SHP77 treated with DMSO at 0.1 percent for 48 hours (cell line): ENCODE measurements at places on chromosomes 13 and 19.

DNA sequence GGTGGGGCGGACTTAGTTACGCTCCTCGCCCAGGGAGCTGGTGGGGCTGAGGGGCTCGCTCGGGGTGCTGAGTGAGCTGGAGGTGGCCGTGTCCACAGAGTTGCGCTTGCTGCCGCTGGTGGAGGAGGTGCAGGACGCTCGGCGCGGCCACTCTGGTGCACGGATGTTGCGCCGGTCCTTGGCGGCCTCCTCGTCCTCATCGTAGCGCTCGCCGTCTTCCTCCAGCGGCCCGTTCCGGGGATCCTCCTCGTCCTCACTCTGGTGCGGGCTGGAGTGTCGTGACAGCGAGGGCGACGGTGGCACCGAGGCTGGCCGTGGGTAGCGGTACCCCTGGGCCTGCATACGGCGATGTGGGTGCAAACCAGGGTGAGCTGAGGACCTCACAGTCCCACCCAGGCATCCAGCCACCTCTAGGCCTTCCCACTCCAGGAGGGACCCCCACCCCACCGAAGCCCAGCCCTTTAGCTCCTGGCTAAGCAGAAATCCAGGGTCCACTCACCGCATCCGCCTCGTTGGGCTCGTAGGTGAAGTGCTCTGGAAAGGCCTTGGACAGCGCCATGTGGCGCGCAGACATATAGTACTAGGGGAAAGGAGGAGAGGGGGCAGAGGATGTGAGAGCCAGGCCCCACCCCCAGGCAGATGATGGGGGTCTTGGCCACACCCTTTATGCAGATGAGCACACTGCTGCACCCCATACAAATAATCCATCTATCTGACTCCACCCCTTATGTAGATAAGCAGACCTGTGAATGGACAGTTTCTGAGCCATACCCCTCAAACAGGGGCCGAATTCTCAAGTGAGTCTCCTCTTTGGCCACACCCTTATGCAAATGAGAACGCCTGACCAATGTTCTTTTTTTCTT, 4.4 kb downstream of the FTL start:
- DNase-seq: no peak

DNA sequence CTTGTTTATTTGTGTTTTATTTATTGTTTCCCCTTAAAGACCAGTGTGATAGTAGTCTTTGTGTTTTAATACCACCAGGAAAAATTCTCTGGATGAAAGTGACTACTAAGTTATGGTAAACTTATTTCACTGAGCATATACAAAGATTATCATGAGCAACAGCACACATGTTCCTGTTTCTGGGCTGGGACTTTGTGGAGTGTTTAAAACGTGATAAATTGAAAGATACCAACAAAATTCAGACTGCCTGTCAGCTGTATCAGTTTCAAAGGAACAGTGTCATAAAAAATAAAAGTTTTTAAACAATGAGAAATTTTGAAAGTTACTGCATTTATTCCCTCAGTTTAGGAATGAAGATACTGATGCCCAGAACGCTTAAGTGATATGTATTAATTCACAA, 259.4 kb downstream of the DACH1 start:
- no peak for DNase-seq

DNA sequence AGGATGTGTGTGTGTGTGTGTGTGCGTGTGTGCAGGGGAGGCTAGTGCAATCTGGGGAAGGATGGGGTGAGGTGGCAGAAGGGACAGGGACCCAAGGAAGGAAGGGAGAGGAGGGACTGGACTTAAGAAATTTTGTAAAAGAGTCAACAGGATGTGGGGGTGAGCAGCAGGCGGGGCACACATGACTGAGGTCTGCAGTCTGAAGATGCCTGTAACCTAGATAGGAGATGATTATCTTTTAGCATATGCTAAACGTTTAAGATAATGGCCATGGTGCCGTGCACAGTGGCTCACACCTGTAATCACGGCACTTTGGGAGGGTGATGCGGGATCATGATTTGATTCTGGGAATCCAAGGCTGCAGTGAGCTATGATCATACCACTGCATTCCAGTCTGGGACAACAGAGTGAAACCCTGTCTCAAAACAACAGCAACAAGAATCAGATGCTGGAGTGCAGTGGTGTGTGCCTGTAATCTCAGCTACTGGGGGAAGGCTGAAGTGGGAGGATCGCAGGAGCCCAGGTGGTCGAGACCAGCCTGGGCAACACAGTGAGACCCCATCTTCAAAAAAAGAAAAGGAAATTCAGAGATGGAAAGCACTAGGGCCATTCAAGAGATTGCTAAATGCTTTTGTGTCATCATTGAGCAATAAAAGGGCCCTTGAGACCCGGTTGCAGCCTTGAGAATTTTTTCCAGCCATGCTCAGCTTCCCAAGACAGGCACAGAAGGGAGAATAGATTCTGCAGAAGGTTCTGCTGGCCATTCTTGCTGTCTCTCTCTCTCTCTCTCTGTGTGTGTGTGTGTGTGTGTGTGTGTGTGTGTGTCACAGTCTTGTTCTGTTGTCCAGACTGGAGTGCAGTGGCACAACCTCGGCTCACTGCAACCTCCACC, 3.8 kb upstream of the ZNF414 start:
- no peak for DNase-seq

DNA sequence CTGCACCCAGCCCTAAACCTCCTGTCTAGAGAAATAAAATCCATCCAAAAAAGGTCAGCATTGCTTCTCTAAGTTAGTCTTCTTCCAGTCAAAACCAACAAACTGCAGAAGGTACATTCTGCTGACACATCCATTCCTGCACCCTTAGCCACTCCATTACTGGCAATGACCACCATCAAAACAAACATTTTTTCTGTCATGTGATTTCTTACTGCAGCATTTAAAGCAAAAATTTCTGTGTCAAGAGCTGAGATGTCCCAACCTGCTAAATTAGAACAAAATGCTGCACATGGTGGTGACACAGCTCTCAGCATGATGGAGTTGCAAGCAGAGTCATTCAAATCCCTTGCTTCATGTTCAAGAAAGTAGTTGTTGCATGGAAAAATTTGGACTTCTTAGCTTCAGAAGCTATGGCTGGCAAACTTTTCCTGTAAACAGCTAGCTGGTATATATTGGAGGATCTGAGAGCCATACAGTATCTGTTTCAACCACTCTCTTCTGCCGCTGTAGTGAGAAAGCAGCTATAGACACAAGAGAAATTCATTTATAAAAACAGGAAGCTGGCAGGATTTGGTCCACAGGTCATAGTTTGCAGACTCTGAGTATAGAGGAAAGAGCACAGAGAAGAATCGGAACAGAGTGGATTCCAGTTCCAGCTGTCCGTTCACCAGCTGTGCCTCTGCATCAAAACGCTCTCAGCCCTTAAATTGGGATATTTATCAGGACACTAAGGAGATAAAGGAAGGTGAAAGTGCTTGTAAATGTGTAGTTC, 17.4 kb downstream of the RUBCNL start:
- no peak for DNase-seq

DNA sequence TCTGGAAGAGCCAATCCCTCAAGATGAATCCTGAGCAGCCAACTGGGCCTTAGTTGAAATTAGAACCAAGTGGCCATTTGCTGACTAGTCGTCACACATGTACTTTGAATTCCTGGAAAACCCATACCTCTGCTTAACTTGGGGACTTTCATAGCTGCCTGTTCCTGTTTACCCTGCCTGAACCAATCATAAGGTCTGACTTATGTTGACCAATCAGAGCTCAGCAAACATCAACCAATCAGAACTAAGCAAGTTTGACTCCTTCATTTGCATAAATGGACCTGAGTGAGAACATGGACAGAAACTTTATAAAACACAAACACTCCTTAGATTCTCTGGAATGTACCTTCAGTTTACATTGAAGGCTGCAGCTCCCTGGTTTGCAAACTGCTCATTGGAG, 50.8 kb downstream of the LATS2 start:
- DNase-seq: no peak

DNA sequence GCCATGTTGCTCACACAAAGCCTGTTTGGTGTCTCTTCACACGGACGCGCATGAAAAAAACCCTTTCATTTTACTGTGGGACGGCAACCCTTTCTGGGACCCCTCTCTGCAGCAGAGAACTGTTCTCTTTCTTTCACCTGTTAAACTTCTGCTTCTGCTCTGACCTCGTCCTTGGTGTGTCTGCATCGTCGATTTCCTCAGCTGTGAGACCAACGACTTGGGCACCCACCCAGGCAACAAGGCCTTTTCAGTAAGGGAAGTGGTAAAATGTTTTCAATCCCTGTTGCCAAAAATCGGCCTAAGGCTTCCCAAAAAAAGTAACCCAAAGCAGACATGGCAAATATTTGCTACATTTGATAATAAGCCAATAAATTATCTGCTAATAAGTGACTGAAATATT, 515.3 kb downstream of the IRS2 start:
- DNase-seq: no peak

GRCh38 chr13:32124743-32125142, 93.2 kb downstream of the FRY start:
- DNase-seq: no peak

DNA sequence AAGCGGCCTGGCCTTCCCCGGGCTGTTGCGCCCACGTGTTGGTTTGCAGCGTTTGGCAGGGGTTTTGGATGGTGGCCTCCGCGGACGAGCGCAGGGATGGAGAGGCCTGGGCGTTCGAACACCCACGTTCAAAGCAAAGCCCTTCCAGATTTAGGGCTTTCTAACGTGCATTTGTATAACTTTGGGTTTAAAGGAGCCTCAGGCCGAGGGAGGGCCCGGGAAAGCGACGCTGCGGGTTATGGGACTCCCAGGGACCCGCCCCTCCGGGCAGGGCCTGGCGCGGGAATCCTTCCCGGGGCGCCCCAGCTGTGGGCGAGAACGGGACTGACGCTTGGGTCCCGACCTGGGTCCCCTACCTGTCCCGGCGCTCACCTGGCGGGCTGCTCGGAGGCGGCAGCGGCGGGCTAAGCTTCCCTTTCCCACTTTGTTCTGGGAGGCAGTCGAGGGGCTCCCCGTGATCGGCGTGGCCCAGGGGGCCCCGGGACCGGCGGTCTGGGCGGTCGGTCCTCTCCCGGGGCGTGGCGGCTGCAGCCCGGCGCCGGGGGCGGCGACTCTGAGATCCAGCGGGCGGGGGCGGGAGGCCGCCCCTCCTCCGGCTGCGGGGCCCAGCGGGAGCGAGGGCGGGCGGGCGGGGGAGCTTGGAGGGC, at the start of gene FBXO17:
Gene FBXO17 (minus strand): TSS at position 529 of the 647 bp plus-strand sequence. CDS start 25,423 bp downstream, outside the sequence.
- no peak for DNase-seq

- DNase-seq: no peak
Measured at GRCh38 chr19:10797078-10797477, 38.9 kb downstream of the TMED1 start.

DNA sequence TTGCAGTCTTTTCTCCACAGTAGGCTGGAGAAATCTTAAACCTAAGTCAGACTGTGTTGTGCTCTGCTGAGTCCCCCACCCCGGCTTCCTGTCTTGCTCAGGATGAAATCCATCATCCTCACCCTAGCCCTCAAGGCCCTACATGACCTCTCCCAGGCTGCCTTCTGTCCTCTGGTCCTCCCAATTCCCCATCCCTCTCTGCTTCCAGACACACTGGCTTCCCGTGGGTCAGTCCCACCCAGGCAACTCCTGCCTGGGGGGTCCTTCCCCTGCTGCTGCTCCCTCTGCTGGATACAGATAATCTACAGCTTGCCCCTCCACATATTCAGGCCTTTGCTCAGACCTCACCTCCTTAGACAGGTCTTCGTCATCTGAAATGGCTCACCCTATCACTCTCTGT, 18.4 kb upstream of the CBY2 start:
- DNase-seq: no peak

- DNase-seq: no peak
Measured at GRCh38 chr13:42373048-42373812, 101.3 kb downstream of the AKAP11 start.

DNA sequence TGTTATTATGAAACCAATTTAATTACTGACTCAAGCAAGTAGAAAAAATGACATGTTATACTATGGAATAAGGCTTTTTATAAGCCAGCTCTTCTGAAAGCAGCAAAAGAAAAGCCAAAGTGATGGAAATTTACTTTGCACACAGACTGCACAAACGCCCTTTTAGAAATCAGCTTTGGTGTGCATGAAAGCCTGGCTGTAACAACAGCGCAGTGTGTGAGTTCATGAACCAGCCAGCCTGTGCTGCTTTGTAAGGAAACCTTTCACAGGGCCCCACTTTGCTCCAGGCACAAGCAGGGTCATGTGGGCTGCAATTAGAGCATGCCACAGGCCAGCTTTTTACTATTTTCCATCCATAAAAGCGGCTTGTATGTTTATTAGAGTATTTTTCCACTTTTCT, 13.6 kb upstream of the IFT88 start:
- DNase-seq: no peak

DNA sequence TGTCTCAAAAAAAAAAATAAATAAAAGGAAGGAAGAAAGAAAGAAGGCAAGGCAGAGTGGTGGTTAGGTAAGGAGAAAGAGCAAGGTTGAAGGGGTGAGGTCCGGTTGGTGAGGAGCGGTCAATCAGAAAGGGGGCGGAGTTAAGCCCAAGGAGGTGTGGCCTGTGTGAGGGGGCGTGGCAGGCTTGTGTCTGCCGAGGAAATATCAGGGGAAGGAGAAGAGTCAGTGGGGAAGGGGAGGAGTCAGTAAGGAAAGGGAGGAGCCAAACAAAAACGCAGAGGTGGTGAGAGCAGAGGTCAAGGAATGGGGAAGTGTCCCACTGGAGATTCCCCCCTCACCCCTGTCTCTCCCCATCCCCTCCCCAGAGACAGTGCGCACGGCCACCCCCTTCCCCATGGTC, 5.9 kb downstream of the CACNG7 start:
- no peak for DNase-seq

GRCh38 chr19:48918801-48919247, 14.7 kb upstream of the DHDH start:
- DNase-seq: no peak

GRCh38 chr13:70388935-70389334, 280.7 kb upstream of the KLHL1 start:
- no peak for DNase-seq

- DNase-seq: no peak
Measured at GRCh38 chr19:18657590-18658365, 20.9 kb downstream of the KLHL26 start.

DNA sequence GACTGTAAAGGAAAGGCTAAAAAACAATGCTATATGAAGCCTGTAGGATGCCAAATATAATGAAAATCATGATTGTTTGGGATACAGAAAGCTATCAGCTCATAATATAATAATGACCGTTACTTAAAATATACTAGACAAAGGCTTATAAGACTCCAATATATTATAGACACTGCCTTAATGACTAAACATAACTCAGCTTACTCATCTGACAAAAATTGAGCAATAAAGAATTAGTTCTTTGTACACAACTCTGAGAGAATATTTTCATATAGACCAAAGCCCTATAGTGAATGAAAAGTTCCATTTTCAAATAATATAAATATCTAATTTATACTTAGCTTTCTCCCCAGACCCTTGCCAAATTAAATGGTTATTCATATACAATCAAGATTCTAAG, 283.3 kb downstream of the DIAPH3 start:
- DNase-seq: no peak

- DNase-seq: no peak
Measured at GRCh38 chr19:31908080-31908479, 437.3 kb upstream of the ZNF507 start.

- DNase-seq: no peak
Measured at GRCh38 chr13:113863524-113864272, at the start of gene GAS6. Gene GAS6 (minus strand): TSS chr13:113864076. CDS start chr13:113863920, 156 bp downstream.

DNA sequence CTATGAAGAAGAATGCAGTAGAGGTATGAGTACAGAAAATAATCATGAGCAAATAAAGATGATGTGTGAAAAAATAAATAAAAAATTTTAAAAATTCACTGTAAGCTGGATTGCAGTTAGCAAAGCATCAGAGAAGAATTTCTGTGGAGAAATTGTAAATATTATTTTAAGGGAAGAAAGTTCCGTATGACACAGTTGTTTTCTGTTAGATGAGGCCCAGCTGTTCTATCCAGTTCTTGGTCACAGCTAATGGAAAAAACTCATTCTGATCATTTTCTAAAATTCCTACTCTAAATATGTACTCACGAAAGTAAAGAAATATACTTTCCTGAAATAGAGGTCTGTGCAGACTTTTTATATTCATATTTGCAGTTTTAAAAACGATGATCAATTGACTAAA, 578.8 kb downstream of the DCT start:
- no peak for DNase-seq
